Naive thymus-derived CD8-positive, alpha-beta T cell (primary cell): ENCODE measurements at places on chromosomes 3 and 15. TPM values are rescaled to one million over a fixed set of nuclear protein-coding genes. Genes with fewer than 3 reads are reported as not detected.
A peak's percentile ranks its signal among the peaks of the same experiment; 100 is the strongest.

Gene CCR3
- total RNA-seq, result not detected

DNA sequence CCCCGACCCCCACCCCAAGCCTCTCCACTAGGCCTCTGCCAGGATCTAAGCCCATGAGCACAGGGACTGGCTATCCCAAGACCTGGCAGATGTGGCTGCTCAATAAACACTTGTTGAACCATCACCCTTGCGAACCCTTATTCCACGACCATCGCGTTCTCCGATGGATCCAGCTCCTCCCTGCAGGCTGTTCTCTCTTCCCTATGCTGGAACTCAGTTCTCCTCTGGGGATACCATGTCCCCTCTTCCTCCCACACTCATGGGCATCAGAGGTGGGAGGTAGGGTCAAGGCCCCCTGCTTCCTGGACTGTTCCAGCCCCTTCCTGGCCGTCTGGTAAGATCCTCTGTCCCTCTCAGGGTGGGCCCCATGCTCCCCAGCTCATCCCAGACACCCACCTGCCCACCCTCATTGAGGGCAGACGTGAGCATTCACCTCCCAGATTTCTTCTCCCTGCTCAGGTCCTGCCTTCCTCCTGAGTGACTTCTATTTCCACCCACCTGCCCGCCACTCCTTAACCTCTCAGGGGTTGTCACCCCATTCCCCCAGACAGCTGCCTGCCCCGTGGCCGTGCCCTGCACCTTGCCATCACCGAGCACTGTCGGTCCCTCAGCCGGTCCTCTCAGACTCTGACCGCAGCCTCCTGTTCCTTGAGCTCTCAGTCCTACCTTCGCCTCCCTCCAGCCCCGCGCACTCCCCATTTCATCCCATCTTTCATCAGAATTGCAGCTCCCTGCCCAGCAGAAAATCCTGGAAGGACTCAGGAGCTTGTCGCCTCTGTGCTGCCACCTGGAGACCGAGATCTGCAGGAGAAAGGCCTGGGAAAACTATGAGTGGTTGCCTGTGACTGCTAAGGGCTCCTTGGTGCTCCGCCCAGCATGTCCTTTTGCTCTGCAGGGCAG lies 42.0 kb downstream of the PML start:
- no peak overlapping the region for H3K27ac ChIP-seq
- peaks cover 10% of the 10 kb centered on the region for H3K4me1 ChIP-seq
- no peak for DNase-seq
- H3K36me3 ChIP-seq, result peaks cover 6% of the 10 kb centered on the region

DNA sequence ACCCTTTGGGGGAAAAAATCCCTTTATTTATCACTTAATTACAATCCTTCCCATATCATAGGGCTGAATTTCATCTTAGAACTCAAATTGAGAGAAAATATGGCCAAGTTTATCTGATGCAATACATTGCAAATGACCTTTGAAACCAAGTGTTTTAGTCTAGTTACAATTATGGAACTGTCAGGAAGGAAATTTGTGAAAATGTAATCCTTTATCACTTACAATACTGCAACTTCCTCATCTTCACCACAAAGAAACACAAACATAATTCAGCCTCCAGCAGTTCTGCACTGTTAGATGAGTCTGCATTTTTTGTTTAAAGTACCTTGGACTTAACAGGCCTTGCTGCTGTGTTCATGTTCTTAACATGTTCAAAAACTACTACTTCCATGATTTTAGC lies 4.6 kb downstream of the CCPG1 start:
- no peaks in the 10 kb centered on the region for H3K27me3 ChIP-seq
- H3K4me1 ChIP-seq, result peaks cover 55% of the 10 kb centered on the region
- H3K4me3 ChIP-seq, result no peak overlapping the region
- H3K36me3 ChIP-seq, result peaks cover 9% of the 10 kb centered on the region

GRCh38 chr3:28287046-28287445 lies 45.6 kb downstream of the CMC1 start:
- no peaks in the 10 kb centered on the region for H3K27me3 ChIP-seq
- peaks cover 12% of the 10 kb centered on the region for H3K36me3 ChIP-seq
- no peak for DNase-seq
- no peak overlapping the region for H3K27ac ChIP-seq

- DNase-seq, result no peak
- H3K27ac ChIP-seq, result no peak overlapping the region
- H3K4me3 ChIP-seq, result peak overlapping the region; percentile 31
- H3K36me3 ChIP-seq, result peaks cover 2% of the 10 kb centered on the region
- peaks cover 55% of the 10 kb centered on the region for H3K27me3 ChIP-seq
- peaks cover 12% of the 10 kb centered on the region for H3K4me1 ChIP-seq
Observed at GRCh38 chr3:43895573-43895972, 204.8 kb downstream of the ABHD5 start.

Gene KLHL40
- total RNA-seq, result not detected

Gene PDZRN3
- not detected for total RNA-seq

DNA sequence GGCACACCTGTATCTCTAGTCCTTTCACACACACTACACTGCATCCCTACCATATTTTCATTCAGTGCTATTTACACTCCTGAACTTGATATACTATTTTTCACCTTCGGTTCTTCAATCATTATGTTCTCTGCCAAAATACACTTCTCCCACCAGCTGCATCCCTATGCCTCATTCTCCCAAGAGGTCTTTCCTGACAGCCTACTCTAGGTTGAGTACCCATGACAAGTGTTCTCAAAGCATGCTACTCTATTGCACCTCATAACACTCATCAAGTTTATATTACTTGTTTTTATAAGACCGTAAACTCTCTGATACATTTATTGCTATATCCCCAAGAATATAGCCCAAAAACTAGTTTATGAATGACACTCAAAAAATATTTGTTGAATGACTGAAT lies 549.5 kb downstream of the PYDC2 start:
- no peak overlapping the region for H3K4me3 ChIP-seq
- no peaks in the 10 kb centered on the region for H3K27me3 ChIP-seq
- H3K4me1 ChIP-seq, result no peaks in the 10 kb centered on the region
- H3K27ac ChIP-seq, result no peak overlapping the region

- H3K27ac ChIP-seq, result no peak overlapping the region
- no peak for DNase-seq
- H3K36me3 ChIP-seq, result no peaks in the 10 kb centered on the region
Observed at GRCh38 chr3:64234571-64234970, 9.3 kb upstream of the PRICKLE2 start.

GRCh38 chr3:195809796-195810454 lies 1.8 kb downstream of the MUC4 start:
- no peak overlapping the region for H3K27ac ChIP-seq
- peaks cover 11% of the 10 kb centered on the region for H3K4me1 ChIP-seq
- peaks cover 2% of the 10 kb centered on the region for H3K27me3 ChIP-seq
- no peak overlapping the region for H3K4me3 ChIP-seq
- DNase-seq, result no peak

Gene STT3B
- 103 TPM for total RNA-seq

Gene ANKRD34C
- total RNA-seq, result not detected

DNA sequence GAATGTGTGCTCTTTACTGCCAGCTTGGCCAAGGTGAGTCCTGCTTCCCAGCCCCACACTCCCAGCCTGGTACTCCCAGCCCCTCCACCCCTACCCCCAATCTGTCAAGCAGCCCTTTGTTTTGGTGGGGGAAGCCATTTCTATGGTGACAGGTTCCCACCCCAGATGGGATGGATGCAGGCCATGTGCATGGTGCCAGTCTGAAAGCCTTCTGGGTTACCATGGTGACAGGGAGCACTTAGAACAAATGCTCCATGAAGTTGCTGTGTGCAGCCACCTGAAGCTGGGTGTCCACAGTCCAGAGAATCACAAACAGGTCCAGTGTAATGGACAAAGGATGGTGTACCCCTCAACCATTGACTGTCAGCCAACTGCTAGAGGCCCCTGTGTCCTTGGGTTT lies 19.1 kb upstream of the VILL start:
- no peak overlapping the region for H3K4me3 ChIP-seq
- DNase-seq, result no peak
- no peaks in the 10 kb centered on the region for H3K27me3 ChIP-seq
- peaks cover 8% of the 10 kb centered on the region for H3K4me1 ChIP-seq
- no peak overlapping the region for H3K27ac ChIP-seq
- H3K36me3 ChIP-seq, result no peaks in the 10 kb centered on the region

- DNase-seq, result no peak
- no peaks in the 10 kb centered on the region for H3K36me3 ChIP-seq
- no peaks in the 10 kb centered on the region for H3K4me1 ChIP-seq
- no peak overlapping the region for H3K4me3 ChIP-seq
- no peak overlapping the region for H3K27ac ChIP-seq
Observed at GRCh38 chr3:99418209-99418635, 220.2 kb upstream of the COL8A1 start.

DNA sequence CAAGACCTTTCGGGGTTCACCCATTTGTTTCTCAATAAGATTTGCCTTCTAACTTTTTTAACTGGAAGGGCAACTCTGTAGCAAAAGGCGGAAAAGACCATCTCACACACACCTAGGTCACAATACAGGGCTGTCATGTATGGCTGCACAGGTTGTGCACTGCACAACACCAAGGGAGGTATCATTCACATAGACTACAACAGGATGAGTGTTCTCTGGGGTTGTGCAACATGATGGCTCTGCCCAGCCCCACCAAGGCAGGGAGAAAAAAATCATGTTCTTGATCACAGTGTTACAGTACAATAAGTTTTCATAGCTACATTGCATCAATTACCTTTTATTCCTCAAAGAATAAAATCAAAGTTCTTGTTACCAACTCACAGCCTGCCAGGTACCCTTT lies 52.8 kb downstream of the ANXA2 start:
- H3K36me3 ChIP-seq, result peaks cover 4% of the 10 kb centered on the region
- peaks cover 4% of the 10 kb centered on the region for H3K4me1 ChIP-seq
- DNase-seq, result no peak
- peaks cover 9% of the 10 kb centered on the region for H3K27me3 ChIP-seq
- H3K27ac ChIP-seq, result no peak overlapping the region
- H3K4me3 ChIP-seq, result no peak overlapping the region

Gene SLCO3A1
- 12.4 TPM for total RNA-seq

DNA sequence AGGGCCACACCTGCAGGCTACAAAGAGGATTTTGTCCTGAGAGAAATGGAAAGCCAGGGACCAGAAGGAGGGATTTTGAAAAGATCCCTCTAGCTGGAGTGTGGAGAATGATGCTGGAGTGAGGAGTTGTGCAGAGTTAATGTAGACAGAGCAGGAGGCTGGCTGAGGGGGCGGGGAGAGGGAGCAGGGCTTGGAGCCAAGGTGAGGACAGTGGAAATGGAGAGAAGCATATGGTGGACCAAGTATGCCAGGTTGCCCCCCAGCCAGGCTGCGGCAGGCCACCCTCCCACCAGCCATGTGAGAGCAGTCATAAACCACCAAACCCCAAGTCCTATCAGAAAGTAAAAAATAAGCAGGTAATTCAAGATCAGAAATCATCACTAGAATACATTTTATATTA lies 14.7 kb downstream of the RARRES1 start:
- no peak overlapping the region for H3K4me3 ChIP-seq
- no peak for DNase-seq
- peak overlapping the region; percentile 25 for H3K27ac ChIP-seq
- peaks cover 27% of the 10 kb centered on the region for H3K36me3 ChIP-seq

- no peak overlapping the region for H3K27ac ChIP-seq
- H3K27me3 ChIP-seq, result peaks cover 24% of the 10 kb centered on the region
- no peak overlapping the region for H3K4me3 ChIP-seq
- no peak for DNase-seq
- no peaks in the 10 kb centered on the region for H3K36me3 ChIP-seq
Observed at GRCh38 chr3:58683001-58683458, 16.5 kb upstream of the FAM3D start.

DNA sequence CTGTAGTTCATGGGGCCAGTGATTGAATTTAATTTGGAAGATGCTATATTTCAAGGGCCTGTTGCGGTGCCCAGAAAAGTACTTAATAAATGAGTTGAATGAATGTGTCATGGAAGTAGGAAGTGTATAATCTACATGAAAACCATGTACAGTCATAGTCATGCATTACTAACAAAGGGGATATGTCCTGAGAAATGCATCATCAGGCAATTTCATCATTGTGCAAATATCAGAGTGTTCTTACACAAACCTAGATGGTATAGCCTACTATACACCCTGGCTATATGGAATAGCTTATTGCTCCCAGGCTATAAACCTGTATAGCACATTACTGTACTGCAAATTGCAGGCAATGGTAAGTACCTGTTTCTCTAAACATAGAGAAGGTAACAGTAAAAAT lies 10.7 kb upstream of the MYO5C start:
- H3K36me3 ChIP-seq, result peaks cover 19% of the 10 kb centered on the region
- no peak for DNase-seq
- H3K27me3 ChIP-seq, result no peaks in the 10 kb centered on the region
- no peak overlapping the region for H3K4me3 ChIP-seq

DNA sequence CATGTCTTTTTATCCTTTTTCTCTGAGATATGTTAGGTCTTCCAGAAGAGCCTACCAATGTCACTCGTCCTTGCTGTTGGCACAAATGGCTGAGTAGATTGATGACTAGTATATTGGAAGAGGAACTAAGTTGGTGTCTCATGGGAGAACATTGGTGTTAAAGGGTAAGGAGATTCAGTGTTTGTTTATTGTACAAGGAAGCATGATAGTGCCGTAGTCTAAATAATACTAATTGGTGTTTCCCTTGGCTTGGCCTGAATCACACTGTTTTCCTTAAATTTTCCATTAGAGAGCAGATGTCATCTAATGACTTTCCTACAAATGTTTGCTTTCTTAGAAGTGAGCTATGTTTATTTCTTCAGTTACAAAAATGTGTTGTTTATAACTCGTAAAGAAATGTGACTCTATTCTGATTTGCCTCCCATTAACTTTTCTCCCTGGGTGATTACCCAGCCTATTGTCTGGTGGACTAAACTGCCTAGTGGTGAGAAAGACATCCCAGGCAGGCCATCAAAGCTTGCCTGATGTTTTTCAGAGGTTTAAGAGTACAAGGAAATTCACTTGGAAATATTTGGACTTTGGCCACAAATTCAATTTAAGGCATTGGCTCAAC lies 28.7 kb downstream of the ADAMTSL3 start:
- H3K27ac ChIP-seq, result no peak overlapping the region
- no peaks in the 10 kb centered on the region for H3K36me3 ChIP-seq
- H3K4me3 ChIP-seq, result no peak overlapping the region
- H3K27me3 ChIP-seq, result peaks cover 25% of the 10 kb centered on the region

Gene GPR62
- not detected for total RNA-seq

Gene ST8SIA2
- not detected for total RNA-seq

Gene GOLGA8Q
- 2.6 TPM for total RNA-seq

DNA sequence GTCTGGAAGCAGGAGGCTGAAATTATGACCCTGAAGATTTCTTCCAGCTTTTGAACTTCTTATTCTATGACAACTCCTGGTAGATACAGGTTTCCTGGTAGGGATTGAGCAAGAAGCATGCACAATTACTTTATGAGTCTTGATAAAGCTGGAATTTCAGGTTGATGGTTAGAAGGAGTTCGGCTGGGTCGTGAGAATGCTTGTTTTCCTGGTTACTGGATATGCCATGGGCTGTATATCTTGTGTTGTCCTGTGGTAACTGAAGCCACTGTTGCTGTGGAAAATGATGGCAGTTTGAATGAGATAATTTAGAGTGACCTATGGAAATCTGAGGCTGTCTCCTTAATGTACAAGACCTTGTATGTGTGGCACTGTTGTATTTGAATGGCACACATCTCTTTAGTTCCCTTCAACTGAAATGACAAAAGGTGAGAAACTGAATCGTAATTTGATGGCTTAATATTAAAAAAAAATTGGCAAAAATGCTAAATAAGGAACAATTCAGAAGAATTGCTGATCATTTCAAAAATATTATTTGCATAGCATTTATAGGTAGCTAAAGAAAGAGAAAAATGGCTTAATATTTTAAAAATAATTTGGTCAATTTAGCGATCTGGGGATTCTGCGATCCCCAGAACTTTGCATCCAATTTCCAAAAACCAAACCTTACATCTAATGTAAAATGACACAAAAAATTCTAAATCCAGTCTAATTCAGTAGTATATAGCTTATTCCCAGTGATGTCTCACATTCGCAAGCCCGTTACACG lies 1.1 kb upstream of the UBE2E1 start:
- no peaks in the 10 kb centered on the region for H3K36me3 ChIP-seq
- H3K4me1 ChIP-seq, result peaks cover 40% of the 10 kb centered on the region
- no peak overlapping the region for H3K27ac ChIP-seq

Gene TRAIP
- total RNA-seq, result 4.3 TPM

Gene ASTE1
- total RNA-seq, result 30.8 TPM
